ENCODE measurements at places on chromosomes 7 and 10.

DNA sequence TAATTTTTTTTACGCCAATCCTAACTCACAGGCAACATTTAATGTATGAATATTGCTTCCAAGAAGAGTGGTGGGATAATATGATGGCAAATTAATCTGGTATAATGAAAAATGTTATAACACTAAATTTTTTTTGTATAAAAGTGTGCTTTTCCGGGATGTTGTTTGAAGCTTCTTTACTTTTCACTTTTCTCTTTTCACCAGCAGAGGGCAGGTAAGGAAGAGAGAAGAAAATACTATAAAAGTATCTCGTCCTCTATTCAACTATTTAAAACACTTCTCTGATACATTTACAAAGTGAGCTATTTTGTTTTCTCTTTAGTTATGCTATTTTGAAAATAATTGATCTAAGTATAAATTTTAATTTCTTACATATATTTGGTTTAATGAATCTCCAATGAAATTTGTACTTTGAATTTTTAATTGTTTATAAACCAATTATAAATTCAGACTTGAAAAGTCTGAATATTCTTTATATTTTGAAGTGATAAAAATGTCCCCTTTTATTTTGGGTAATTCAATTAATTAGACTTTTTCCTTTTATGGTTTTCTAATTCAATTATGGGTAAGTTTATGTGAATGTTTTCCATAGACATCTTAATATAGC is 20.7 kb upstream of the CFTR start:
- DNase-seq = peak; percentile 9

- DNase-seq = no peak
These were observed 137.2 kb downstream of the CDH23 start for GRCh38 chr10:71533936-71534335.

DNA sequence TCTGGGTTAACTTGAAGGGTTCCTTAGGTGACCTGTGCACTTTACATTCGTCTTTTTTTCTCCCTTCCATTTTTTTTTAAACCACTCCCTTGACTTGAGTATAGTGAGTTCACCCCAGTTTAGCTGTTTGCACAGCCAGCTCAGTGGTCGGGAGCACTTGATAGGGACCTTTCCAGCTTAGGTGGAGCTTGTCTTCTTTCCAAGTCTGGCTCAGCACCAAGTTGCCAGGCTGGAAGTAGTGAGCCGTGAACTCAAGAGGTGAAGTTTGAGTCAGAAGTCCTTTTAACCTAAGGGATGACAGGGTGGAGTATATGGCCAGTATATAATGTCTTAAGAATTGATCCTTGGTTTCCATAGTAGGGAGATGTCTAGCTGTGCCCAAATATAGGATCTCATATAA is 7.2 kb downstream of the DNAH11 start:
- DNase-seq = no peak

- DNase-seq = no peak
These were observed 80.6 kb upstream of the OIT3 start for GRCh38 chr10:72812753-72813430.

DNA sequence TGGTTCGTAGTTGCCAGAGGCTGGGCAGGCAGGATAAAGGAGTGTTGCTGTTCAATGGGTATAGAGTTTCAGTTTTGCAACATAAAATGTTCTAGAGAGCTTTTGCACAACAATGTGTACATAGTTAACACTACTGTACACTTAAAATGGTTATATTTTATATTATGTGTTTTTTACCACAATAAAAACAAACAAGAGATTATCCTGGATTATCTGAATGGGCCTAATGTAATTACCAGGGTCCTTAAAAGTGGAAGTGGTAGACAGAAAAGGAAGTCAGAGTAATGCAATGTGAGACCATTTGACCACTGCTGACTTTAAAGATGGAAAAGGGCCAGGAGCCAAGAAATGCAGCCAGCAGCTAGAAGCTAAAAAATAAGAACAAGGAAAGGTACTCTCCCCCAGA is 159.7 kb downstream of the SGMS1 start:
- no peak for DNase-seq

DNA sequence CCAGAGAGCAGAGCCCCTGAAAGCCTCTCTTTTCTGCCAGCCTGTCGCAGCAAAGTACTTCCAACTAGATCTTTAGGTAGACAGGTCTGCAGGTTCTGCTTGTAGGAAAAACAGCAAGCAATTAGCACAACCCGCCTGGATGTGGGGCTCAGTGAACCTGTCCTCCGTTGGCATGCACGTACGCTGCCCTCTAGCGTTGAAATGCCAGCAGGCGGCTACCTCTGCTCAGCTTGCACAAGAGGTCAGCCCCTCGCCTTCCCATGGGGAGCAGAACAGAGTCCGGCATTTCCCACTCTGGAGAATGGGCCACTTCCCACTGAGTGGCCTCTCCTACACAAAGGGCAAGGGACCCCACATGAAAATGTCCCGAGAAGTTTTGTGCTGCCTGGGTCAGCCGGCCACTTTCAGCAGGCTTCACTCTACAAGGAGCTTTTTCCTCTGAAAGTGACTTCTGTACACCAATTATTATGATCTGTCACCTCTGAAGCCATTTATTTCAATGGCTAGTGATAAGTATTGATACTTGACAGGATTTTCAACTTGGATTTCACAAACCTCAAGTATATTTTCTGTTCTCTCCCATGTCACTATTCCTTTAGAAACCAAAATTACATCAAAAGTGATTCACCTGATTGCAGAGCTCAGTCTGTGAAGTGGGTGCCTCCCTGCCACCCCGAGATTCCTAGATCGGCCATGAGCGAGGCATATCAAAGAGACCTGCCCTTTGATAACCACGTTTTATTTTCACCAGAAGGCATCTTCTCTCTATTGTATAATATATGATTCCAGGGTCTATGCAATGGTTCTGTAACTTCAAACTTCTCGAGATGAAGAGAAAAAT is 56.7 kb downstream of the JCAD start:
- peak; percentile 68 for DNase-seq

GRCh38 chr10:22456486-22456885 is 111.2 kb downstream of the SPAG6 start:
- DNase-seq = no peak

- no peak for DNase-seq
These were observed 34.0 kb downstream of the CYTH3 start for GRCh38 chr7:6238309-6238925.

- peak; percentile 45 for DNase-seq
These were observed 13.0 kb downstream of the MCMBP start for GRCh38 chr10:119859420-119860258.

DNA sequence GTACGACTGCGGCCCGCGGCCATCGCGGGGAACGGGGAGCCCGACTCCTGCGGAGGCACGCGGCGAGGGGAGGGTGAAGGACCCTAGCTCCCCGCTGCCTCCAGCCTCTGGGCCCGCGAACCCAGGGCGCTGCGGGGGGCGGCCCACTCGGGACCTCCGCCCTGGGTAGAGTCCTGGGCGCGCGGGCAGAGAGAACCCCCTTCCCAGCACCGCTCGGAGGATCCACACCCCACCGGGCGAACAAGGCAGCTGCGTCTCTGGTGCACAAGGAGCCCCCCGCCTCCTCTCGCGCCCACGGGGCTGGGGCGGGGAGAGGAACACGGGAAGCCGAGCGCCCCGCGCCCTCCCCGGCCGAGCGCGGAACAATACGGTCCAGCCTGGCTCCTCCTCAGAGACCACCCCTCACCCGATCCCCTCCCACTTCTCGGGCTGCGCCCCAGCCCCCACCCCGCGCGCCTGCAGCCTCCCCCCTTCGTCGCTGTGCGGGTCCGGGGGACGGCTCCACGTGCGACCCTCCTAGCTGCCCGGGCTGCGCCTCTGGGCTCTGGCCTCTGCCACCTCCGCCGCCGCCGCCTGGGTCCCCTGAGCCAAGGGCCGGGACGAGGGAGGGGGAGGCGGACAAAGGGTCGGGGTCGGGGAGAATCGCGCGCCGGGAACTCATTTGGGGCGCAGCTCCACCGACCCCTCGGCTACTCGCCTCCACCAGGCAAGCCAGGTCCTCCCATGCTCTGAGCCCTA is at the start of gene WDR86:
TSS of gene WDR86 (minus strand) at position 372 of the 738 bp plus-strand sequence. CDS start 449 bp downstream, outside the sequence.
- DNase-seq = no peak

DNA sequence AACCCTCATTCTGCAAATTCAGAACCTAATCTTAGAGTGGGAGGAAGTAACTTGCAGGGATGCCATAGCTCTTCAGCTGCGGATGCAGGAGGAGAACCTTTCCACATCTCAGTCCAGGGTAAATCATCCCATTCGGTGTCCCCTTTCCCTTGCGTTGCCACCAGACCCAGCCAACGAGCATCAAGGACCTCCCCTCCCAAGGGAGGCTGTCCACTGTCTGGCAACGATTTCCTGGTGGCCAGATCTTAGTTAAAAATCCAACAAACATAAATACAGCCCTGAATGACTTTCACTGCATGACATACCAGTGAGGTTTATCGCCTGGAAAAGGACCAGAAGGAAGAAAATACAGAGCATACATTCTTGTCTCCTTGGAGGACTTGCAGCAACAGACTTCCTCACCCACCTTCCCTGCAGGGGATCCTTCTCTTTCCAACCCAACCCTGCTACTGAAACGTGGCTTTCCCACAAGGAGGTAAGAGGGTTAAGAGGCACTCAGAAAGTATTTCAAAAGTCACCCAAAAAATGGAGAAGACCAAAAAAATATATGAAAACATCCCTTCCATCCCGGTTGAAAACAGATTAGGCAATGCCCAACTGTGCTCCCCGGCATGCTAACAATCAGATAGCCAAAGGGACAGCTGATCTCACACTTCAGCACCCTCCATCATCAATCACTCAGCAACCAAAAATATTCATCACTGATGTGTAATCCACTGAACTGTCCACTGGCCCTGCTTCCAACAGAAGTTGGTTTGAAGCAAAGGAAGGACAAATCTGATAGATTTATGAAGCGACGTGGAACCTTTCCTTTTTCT is 206.6 kb downstream of the TNS3 start:
- DNase-seq = no peak

- no peak for DNase-seq
These were observed 257.0 kb upstream of the RNF32 start for GRCh38 chr7:156383526-156383925.

Data from glomerular endothelial cell (primary cell).